ENCODE measurements at places on chromosomes 3 and 15. TPM values are rescaled to one million over a fixed set of nuclear protein-coding genes. Genes with fewer than 3 reads are reported as not detected.

GRCh38 chr3:41103200-41103599, 96.1 kb upstream of the CTNNB1 start:
- DNase-seq = no peak

DNA sequence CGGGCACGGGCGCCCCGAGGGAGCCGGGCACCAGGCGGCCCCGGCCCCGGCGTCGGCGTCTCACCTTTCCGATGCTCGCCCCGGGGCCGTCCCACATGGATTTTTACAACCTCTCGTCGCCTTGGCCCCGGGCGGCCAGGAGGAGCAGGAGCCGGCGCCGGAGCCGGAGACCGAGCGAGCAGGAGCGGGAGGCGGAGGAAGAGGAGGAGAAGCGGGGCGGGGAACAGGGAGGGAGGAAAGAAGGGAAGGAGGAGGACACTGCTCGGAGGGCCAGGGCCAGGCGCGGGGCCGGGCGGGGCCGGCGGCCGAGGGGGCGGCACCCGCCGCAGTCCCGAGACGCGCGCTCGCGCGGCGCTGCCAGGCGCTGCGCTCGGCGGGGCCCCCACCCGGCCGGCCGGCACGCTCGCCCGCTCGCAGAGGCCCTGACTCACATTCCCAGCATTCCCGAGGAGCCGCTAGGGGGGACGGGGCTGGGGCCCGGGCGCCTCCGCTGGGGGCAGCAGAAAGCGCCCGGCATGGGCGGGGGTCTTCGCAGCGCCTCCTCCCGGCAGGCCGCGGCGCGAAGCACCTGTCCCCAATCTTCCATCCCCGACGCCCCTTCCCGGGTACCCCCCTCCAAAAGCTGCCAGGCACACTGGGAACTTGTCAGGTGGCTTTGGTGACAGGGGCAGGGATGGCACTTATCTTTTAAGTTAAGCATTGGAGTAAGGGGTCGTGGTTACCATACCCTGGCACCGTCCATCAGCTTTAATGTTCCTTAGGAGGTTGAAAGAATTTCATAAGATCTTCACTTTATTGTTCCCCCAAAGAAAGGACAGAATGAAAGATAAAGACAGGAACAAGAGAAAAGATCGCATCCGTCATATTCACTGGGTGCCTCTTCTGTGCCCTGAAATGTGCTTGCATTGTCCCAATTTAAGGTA, at the start of gene ERC2:
ERC2 (minus strand) TSS at position 284 of the 923 bp plus-strand sequence.
- no peak for DNase-seq

DNA sequence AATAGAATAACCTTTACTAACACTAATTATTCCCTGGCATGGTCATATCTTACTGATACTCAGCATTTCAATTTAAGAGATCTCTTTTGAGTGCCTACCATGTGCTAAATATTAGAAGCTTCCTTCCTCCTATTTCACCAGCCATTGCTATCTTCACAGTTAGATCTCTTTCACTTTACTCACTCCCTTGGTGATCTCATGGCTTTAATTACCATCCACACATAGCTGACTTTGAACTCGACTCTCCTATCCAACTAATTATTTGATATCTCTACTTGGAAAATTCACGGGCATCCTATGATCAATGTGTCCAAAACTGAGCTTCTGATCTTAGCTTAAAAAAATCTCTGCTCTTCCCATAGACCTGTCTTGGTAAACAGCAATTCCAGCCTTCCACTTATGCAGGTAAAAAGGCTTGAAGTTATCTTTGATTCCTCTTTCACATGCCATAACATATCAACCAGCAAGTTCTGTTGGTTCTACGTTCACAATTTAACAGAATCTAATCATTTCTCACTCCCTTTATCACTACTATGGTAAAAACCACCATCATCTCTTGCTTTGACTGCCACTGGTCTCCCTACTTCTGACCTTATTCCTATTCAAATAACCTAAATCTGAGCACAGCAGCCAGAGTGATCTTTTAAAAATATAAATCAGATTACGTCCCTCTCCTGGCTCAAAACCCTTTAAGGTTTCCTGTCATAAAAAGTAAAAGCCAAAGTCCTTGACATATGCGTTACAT, 41.8 kb downstream of the HLTF start:
- DNase-seq = no peak

DNA sequence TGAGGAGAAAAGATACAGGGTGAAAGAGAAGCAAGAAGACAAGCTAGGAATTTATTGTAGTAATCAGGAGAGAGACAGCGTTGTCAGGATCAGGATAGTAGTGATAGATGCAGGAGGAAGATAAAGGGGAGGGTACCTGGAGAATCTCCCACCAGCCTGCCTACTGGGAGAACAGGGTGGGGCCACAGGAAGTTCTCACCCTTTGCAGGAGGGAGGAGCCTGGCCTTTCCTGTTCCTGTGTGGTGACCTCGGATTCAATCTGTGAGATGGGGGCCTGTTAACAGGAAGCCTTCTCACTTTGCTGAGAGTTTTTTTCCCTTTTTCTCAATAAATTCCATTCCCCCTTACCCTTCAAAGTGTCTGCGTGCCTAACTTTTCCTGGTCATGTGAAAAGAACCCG, 37.6 kb downstream of the GMPS start:
- DNase-seq = no peak

GRCh38 chr15:84666373-84666772, 8.4 kb upstream of the NMB start:
- no peak for DNase-seq

DNA sequence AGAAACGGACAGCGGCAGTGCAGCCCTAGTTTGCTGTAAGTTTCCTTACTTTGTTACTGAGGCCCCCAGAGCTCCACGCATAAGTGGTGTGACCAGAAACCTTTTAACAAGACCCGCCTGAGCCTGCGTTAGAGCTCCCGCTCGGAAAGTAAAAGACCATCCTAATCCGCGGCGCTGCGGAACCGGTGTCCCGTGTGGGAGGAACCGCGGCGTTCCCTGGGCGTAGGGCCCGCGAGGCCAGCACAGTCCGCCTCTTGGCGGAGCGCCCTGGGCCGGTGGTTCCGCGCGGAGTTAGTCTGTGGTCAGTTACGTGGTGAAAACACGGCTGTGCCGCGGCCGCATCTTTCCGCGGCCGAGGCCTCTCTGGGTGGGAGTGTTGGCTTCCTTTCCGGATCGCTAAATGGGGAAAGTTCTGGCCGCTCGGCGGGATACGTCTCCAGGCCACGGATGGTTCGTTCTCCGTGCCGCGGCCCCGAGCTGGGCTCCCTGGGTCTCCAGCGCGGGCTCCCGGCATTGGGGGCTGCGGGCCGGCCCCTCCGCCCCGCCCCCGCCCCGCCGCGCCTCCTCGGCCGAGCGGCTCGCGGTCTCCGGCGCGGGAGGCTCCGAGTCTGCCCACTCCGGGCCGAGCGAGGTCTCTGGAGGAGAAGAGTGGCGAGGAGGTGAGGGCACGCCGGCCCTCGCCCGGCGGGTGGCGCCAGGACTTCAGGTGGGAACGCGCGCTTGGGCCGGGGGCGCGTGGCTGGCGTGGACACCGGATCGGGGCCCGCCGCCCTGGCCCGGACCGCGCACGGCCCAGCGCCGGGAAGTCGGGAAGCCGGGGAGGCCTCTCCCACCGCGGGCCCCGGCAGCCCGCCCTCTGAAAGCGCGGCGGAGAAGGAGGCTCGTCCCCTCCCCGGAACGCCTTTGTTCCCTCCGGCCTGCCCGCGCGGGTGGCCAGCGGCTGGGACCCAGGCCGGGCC, 754 bp downstream of the B3GNT5 start:
- DNase-seq = peak; percentile 63

DNA sequence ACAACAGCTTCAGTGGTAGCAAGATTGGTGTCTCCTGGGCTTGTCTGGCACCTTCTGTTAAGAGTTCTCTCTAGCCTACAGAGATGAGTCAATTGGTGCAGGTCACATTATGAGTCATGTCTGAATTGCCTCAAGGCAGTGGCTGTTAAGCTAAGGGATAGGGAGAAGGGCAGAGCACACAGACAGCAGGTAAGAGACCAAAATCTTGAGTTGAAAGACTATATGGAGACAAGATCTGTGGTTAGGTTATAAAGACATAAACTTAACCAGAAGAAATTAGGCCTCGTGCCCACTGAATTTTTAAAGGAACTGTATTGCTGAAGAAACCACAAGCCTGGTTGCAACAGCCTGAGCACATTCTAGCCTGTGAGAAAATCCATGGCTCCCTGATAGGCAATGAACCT, 19.2 kb upstream of the KPNA1 start:
- DNase-seq = peak; percentile 66

- no peak for DNase-seq
These were observed 403.3 kb upstream of the SGO1 start for GRCh38 chr3:20589275-20589674.

GRCh38 chr3:133367956-133368355, 31.9 kb upstream of the BFSP2 start:
- no peak for DNase-seq

DNA sequence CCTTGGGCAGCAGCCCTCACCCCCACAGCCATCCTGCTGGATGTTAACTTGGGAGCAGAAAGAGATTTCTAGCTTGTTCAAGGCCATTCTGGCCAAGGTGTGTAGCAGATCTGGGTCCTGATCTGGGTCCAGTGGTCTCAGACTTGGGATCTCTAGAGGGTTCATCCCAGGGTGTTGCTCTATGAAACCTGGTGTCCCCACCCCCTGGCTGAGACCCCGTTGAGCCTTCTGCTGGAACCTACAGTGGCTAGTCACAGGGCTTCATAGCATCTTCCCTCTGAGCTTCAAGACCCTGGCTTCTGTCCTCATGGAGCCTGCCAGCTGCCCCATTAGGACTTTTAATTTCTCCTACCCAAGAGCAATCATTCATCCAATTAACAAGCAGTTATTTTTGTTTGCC, 64.3 kb downstream of the EPHB1 start:
- DNase-seq = no peak

DNA sequence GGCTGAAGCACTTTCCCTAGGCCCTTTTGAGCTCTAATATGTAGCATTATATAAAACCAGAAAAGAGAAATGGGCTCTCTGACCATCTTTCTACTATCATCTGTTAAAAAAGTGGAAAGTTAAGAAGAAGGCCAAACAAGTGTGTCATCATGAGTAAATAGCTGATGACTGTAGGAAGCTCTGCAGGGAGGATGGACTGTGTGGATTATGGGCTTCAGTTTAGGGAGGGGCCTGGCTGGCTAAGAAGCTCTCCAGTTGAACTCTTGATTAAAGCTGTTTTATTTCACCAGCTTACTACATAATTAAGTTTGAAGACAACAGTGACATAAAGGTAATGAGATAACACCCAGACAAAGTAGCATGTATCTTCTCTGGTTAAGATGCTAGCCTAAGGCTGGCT, 30.6 kb downstream of the INTS14 start:
- DNase-seq = no peak

DNA sequence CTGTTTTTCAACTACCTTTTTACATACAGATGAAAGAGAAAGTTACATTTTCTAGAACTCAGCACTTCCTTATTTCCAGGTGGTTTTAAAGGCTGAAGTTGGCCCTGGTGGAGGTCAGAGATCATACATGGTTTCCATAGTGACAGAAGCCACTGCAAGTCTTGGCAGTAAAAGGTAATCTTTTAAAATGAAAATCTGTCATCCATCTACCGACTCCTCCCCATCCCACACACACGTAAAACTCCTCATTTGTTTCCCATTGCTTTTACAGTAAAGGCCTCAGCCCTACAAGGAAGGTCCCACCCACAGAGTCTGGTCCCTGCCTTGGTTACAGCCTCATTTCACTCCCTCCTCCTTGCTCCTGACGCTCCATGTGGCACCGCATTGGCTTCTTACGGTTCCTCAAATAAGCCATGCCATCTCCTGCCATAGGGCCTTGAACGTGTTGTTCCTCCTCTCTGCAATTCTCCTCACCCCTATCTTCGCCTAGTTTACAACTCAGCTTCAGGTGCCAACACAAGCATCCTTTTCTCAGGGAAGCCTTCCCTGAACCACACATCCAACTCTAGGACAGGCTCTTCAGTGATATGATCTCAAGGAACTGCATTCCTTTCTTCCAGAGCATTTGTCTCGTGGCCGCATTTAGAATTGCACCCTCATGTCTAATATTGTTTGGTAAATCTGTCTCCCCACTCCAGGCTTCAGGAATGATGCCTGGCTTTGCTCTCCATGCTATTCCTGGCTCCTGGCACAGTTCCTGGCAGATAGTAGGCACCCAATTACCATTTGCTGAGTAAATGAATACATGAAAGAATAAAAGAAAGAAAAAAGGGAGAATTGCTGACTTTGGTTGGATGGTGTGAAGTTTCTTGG, 2.6 kb downstream of the CYP19A1 start:
- no peak for DNase-seq

DNA sequence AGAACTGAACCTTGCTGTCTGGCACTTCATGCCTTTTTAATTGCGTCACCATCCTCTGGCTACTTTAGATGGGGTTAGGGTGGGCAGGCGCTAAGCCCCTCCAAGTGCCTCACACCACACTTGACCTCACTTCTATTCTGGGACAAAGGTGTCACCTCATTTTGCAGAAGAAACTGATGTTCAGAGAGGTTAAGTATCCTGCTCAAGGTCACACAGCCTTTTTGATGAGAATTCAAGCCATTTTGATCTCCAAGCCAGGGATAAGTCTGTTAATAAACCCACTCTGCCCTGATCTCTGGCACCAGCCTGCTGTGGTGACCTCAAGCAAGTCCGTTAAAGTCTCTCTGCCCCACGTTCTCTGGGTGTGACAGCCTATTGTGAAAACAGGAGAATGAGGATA, 58.8 kb upstream of the PRR23C start:
- no peak for DNase-seq

DNA sequence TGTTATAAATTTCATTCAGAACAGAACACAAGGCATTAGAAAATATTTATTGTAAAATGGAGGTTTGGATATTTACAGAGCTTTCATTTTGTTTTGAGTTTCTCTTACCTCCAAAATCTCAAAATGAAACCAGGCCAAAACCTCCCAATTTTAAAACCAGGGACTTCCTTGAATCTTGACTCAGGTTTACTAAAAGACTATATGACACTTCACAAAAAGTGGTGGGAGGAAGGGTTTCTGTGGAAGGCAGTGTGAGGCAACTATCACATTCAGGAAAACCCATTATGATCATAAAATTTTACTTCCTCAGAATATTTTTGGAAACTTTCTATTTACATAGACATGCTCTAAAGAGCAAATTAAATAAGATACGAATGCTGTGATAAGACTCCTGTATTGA, 205.8 kb upstream of the EOMES start:
- no peak for DNase-seq

- no peak for DNase-seq
These were observed 1268.9 kb downstream of the OTOL1 start for GRCh38 chr3:162765524-162765923.

DNA sequence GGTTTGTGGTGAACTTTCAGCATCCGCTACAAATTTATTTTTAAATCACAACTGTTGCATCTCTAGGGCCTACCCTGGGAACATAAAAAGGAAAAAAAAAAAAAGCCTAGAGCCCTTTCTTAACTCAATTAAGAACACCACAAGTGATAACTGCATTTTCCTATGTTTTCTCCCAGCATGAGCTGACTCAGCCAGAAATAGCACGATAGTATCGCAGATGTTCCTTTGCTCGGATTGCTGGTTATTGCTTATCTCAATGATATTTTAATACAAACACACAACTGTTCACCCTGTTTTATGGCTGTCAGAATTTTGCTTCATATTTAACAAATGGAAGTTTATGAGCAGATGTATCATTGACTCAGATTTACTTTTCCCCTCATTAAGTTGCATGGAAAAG, 251.8 kb upstream of the SUCLG2 start:
- DNase-seq = no peak

GRCh38 chr3:171878461-171879225, 35.5 kb downstream of the TMEM212 start:
- DNase-seq = no peak

- no peak for DNase-seq
These were observed 145.5 kb upstream of the TPM1 start for GRCh38 chr15:62896969-62897486.

- no peak for DNase-seq
These were observed 8.6 kb upstream of the TP63 start for GRCh38 chr3:189622629-189623028.

GRCh38 chr15:66704019-66704802, 2.2 kb downstream of the SMAD6 start:
- no peak for DNase-seq

Gene TIMMDC1
- total RNA-seq = 91.0 TPM

Gene SERINC4
- 0.50 TPM for total RNA-seq

Data from natural killer cell treated with Interleukin-12 subunit alpha and Interleukin-12 subunit beta and Interleukin-15 and Interleukin-18, amount 100 ng/mL, for 72 hours (primary cell).